ENCODE measurements at places on chromosomes 5 and 9.

DNA sequence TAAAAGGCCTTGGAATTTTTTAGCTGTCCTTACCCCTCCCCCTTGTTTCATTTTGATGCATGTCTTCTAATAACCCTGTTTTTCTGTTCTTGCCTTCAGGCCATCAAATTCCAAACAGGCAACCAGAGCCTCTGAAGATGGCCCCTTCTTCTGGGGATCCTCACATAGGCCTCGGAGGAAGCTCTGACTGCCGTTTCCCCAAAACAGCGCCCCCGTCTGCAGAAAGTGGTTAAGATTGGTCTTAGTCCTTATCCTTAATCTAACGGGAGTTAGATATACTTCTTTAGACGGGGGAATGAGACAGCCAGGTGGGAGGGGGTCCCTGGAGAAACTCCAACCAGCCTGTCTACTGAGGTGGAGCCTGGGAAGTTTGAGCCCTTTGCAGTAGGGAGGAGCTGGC, 226.3 kb upstream of the ZNF608 start:
- DNase-seq = no peak

DNA sequence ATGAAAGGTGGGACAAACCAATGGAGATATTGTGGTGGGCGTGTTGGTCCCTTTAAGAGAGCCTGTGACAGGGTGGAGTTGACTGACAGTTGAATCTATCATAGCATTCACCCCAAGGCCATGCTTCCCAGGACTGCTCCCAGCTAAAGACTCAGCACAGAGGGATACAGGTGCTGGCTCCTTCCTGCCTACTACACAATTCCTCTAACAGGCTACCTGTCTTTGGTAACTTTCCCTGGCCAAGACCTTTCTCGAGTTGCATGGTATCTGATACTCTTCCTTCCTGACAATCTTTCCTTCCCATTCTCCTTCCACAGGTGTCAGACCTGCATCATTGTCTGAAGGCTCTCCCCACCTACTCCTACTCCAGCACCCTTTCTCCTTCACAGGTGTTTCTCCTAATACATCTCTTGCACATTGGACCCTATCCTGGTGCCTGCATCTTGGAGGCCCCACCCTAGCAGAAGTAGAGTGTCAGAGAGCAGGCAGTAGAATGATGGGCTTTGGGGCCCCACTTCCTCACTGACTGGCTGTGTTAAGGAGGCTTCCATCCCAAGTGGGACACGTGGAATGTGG, 120.7 kb upstream of the ALDH1B1 start:
- DNase-seq = no peak

DNA sequence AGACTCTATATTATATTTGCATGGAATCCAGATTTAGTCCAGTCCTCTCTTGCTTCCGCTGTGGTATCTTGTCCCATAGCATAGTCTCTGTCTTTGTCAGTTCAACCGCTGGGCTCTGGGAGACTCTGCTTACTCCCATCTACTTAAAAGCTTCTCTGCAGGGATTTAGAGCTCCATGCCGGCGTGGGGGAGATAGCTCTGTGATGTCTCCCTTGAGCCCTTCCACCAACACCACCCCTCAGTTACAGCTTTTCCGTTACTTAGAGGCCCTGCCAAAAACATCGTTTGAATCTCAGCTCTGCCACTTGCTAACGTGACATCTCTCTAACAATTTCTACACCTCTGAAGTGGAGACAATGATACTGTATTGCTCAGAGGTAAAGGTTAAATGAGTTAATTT, 306.1 kb upstream of the ZNF608 start:
- no peak for DNase-seq

DNA sequence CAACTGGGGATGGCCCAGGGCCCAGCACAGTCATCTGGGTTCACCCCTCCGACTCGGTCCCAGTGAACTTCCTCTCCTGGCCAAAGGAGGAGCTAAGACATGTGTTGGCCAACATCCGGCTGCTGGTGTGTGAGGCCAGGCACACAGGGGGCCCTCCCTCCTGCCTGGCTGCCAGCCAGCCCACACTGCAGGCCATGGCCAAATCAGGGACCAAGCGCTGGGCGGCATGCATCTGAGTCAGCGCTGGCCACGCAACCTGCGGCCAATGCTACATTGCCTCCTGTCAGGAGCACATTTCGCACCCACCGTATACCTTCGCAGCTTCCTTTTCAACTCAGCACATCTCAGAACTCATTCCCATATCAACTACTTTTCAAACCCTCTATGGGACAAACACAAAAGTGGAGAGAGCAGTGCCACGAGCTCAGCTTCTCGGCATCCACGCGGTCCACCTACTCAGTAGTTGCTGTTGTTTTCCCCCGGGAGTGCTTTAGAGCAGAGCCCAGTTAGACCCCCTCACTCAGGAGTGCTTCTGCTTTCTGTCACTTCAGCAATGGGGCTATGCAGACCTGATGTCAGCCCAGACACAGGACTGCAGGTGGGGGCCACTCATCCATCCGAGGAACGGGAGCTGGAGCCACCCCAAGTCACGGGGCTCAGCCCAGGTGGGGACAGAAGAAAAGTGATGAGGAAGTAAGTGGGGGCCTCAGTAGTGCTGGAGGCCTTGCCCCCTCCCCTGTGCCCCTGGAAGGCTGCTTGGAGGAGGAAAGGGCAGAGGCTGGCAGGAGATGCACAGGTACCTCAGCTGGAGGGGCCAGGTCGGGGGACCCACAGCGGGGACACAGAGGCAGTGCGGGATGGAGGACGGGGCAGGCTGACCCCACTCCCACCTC, 13.9 kb downstream of the NINJ1 start:
- peak; percentile 90 for DNase-seq

DNA sequence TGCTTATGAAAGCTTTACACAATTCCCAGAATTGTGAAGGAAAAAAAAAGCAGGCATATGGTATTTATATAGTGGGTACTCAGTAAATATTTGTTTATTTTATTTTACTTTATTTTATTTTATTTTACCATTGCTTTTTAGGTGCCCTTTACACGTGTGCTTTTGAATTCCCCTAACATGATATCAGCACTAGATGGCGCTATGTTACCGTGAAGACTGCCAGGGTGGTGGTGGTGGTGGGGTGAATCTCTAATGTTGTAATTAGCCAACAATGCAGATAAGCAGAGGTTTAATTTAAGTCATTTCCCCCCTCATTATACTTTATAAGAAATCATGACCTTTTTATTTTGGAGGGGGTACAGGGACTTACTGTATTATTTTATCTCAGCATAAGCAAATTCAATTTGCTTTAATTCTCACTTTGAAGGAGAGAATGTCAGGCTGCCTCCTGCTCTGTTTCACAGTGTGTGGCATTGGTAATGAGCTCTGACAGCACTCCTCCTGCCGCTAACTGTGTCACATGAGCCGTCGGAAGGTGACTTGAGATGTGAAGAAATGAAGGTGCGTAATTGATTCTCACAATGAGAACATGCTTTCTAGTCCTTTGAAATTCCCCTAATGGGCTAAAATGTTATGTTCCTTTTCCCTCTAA, 165.6 kb downstream of the YTHDC2 start:
- peak; percentile 79 for DNase-seq

GRCh38 chr5:113735751-113736150, 222.3 kb downstream of the YTHDC2 start:
- DNase-seq = no peak

DNA sequence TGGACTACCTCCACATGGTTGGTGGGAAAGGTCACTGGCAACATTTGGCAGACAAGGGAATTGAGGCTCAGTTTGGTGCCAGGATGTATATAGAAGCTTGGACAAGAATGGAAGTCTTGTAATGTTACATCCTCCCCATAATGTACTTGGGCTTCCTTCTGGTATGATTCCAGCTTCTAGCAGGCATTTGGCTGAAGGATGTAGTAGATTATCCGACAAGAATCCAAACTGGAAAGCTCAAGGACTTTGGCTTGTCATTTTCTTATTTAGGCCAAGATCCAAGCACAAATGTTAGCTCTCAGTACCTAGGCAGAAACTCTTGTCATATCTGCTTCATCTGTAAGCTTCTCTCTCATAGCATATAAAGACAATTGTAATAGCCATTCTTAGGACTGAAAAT, 209.1 kb downstream of the MAPKAP1 start:
- DNase-seq = no peak

DNA sequence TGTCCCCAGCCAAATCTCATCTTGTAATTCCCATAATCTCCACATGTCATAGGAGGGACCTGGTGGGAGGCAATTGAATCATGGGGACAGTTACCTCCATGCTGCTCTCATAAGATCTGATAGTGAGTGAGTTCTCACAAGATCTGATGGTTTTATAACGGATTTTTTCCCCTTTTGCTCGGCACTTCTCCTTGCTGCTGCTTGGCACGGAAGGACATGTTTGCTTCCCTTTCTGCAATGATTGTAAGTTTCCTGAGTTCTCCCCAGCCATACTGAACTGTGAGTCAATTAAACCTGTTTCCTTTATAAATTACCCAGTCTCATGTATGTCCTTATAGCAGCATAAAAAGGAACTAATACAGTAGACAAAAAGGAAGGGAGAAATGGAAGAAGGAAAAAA, 76.7 kb upstream of the CCNG1 start:
- no peak for DNase-seq

- DNase-seq = no peak
Measured at GRCh38 chr5:134451936-134452505, 40.3 kb upstream of the CDKN2AIPNL start.

DNA sequence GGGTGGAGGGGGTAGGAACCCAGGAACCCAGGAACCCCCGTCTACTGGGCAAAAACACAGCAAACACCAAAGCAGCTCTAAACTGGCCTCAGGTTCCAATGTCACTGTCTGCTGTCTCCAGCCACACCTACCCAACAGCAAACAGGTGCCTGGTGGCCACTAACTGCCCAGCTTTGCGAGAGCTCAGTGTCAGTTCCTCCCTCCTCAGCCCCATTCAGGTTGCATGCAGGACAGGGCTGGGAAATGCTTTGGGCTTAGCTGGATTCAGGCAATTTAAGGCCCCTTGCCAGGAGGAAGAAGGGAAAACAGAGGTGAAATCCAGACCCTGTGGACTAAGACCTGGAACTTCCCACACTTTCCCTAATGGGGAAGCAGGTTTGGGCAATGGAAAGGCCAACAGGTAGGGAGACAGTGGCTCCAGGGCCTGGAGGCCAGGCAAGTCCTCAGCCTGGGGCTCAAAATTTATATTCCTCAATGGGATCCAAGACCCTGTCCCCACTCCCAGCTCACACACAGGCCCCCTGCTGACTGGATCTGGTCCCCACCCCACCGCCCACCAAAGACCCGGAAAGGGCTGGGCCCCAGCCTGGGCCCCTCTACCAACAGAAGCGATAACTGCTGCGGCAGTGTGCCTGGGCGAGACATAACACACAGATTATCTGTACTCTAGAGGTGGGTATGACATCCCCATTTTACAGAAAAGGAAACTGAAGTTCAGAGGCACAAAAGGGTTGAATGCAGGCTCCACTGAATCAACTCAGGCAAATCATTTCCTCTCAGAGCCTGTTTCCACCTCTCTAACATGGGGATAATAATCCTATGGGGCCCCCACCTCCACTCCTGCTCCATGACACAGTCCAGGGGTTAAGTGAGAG, 3.5 kb downstream of the EEIG1 start:
- DNase-seq = no peak

DNA sequence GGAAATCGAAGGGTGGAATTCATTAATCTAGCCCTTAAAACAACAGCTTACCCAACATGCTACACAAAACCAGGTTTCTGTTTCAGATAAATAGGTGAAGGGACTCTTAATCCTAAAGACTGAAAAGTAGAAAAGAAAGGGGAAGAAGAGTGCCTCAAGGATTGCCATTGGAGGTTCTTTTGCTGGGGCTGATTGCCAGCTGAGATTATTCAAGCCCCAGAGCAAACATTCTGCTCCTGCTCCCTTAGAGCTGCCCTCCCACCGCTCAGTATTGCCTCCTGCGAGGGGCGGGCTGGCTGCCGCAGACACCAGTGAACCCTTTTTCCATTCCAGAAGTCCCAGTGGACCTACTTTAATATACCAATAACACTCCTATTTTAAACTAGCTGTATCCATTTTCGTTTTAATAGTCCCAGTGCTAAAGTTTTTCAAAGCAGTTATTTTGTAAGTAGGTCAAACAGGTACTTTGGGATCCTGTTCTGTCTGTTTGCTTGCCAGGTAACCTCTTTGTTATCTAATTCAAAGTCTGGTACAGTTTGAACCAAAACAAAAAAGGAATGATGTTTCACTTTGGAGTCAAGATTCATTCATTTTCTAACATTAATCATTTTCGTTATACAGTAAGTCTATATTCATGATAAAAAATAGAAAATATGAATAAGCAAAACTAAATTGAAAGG, 38.6 kb downstream of the HMGCS1 start:
- no peak for DNase-seq

GRCh38 chr5:305050-305449, 16.5 kb upstream of the AHRR start:
- DNase-seq = no peak

GRCh38 chr9:71937898-71938297, 26.5 kb downstream of the C9orf85 start:
- DNase-seq = no peak

- no peak for DNase-seq
Measured at GRCh38 chr9:37284636-37285035, 137.9 kb upstream of the GRHPR start.

DNA sequence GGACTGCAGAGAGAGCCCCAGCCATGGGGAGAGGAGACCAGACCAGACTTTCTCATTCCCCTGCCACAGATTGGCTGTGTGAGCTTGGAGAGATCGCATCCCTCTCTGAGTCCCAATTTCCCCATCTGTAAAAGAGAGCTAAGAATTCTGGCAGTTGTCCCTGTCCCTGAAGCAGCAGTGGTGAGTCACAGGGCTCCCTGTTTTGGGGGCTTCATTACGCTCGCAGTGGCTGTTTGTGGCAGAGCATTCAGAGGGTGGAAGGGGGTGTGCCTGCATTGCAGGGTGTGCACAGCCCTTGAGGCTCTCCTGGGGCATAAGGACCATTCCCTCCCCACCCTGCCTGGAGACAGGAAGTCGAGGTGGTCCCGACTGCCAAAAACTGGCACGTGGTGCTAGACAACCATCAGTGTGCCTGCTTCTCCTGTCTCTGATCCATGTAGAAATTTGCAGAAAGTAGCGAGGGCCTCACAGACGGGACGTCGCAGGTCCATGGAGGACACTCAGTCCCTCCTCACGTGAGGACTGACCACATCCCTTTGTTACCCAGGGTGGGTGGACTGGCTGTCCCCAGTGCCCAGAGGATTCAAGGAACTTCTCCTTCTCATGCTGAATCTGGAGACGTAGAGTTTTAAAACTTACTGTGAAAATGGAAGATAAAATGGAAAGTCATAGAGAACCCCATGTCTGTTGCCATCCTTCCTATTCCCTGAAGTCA, 35.3 kb downstream of the HRH2 start:
- peak; percentile 60 for DNase-seq

- DNase-seq = peak; percentile 58
Measured at GRCh38 chr9:16726718-16727451, 143.6 kb downstream of the BNC2 start.

- DNase-seq = no peak
Measured at GRCh38 chr5:158869092-158869491, 230.6 kb downstream of the EBF1 start.

GRCh38 chr9:121692606-121693387, 41.4 kb downstream of the DAB2IP start:
- DNase-seq = no peak
